ENCODE measurements at places on chromosomes 16 and 17.

- no peak for DNase-seq
Observed at GRCh38 chr16:49399594-49400364, 26.2 kb downstream of the C16orf78 start.

GRCh38 chr16:85610446-85611193, 2.5 kb upstream of the GSE1 start:
- DNase-seq: peak; percentile 79

DNA sequence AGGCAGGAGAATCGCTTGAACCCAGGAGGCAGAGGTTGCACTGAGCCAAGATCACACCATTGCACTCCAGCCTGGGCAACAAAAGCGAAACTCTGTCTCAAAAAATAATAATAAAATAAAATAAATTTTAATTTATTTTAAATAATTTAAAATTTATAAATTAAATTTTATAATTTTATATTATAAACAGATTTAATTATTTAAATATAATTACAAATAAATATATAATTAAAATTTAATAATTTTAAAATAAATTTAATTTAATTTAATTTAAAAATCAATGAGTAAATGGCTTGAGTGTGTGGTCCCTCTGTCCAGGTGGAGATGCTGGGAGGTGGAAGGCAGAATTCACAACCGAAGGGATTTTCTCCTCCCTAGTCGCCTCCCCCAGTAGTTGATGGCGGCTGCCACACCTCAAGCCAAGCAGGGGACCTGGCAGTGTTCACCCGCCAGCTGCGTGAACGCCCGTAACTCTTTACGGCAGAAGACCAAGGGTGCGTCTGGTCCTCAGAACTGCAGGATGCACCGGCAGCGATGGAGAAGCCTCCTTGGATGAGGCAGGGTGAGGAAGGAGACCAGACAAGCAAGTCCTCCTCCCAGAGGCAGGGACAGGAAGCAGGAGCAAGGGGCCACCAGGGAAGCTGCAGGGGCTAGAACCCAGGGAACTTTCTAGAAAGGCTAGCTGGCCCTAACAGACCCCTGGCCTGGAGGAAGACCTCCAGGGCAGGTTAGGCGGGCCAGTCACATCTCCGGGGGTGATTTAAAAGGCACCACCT, 22.9 kb upstream of the KRT17 start:
- no peak for DNase-seq

- DNase-seq: no peak
Observed at GRCh38 chr16:66600477-66600876, 4.0 kb upstream of the CMTM3 start.

GRCh38 chr17:5816491-5817070, 232.3 kb upstream of the NLRP1 start:
- no peak for DNase-seq

GRCh38 chr17:46853896-46854444, 2.6 kb downstream of the WNT9B start:
- DNase-seq: no peak

GRCh38 chr16:49419862-49420261, 46.3 kb downstream of the C16orf78 start:
- no peak for DNase-seq

GRCh38 chr16:50396761-50397535, 28.2 kb upstream of the BRD7 start:
- no peak for DNase-seq

DNA sequence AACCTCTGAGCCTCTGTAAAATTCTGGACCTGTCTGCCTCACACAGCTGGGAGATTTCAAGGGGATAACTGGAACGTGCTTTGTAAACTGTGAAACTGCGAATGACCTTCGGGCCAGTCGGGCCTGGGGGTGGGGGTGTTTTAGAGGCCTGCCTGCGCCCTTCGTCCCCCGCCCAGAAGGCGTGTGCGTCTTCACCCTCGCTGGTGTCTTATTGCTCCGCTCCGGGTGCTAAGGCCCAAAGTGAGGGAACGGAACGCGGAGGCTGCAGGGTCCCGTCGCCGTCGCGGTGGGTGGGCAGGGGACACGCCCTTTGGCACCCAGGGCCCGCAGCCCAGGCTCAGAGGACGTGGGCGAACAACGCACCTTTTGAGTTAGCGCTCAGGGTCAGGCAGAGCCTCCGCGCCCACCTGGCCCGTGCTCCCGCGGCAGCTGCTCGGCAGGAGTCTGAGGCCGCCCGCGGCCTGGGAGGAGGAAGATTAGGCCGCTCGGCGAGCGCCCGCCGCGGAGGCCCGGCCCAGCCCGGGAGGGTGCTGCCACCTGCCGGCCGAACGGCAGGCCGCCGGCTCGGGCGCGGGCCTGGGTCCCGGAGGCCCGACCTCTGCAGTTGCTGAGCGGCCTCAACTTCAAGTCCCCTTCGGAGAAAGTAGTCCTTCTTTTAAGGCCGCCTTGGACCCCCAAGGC, 29.7 kb downstream of the DCAKD start:
- peak; percentile 52 for DNase-seq

DNA sequence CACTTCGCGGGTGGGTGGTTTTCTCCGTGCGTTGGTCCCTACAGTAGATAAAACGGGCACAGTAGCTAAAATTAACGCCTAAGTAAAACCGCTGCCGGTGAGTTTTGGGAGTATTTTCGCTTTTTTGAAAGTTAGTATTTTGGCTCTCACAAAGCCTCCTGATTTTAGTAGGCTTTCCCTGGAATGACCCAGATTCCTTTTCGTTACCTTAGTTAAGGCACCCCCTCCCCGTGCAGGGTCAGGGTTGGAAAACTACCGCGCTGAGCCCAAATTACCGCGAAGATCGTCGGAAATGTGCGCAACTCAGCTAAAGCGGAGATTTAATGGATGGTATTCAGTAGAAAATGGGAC, 28.3 kb upstream of the ST6GALNAC1 start:
- no peak for DNase-seq

- DNase-seq: no peak
Observed at GRCh38 chr17:9202532-9202931, 181.2 kb downstream of the NTN1 start.

DNA sequence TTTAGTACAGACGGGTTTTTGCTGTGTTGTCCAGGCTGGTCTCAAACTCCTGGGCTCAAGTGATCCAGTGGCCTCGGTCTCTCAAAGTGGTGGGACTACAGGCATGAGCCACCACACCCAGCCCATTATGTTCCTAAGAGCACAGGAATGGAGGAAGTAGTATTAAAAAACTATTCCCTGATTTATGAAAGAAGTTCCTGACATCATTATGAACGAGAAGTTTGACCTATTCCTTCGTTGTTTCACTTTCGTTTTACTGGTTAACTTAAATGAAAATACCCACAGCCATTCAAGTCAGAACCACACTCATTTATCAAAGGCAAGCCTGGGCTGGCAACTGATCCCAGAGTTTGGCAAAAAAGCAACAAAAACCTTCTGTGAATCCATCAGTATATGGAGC, 13.5 kb upstream of the CBX4 start:
- DNase-seq: no peak

GRCh38 chr17:66037221-66037620, 154.7 kb downstream of the CEP112 start:
- DNase-seq: no peak

GRCh38 chr17:2202302-2202995, 101.1 kb downstream of the SMG6 start:
- DNase-seq: no peak

- DNase-seq: no peak
Observed at GRCh38 chr16:65909310-65910050, 457.0 kb upstream of the CDH5 start.

GRCh38 chr17:2068519-2069051, 13.7 kb downstream of the HIC1 start:
- no peak for DNase-seq

- DNase-seq: no peak
Observed at GRCh38 chr17:75832164-75832651, 12.0 kb downstream of the UNC13D start.

- no peak for DNase-seq
Observed at GRCh38 chr16:81480606-81481206, 36.1 kb downstream of the CMIP start.

- no peak for DNase-seq
Observed at GRCh38 chr17:64540118-64540776, 33.5 kb downstream of the CEP95 start.

GRCh38 chr17:78414178-78415162, 36.0 kb downstream of the PGS1 start:
- peak; percentile 35 for DNase-seq

DNA sequence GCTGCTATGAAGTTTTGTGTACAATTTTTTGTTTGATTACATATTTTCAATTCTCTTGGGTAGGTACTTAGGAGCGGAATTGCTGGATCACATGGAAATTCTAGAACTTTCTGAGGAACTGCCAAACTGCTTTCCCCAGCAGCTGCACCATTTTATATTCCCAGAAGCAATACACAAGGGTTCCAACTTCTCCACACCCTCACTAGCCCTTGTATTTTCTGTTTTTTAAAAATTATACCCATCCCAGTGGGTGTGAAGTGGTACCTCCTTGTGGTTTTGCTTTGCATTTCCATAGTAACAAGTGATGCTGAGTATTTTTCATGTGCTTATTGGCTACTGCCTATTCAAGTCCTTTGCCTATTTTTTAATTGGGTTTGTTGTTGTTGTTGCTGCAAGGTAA, 20.9 kb downstream of the NACA2 start:
- DNase-seq: no peak

GRCh38 chr16:55656691-55657092, 904 bp downstream of the SLC6A2 start:
- no peak for DNase-seq

DNA sequence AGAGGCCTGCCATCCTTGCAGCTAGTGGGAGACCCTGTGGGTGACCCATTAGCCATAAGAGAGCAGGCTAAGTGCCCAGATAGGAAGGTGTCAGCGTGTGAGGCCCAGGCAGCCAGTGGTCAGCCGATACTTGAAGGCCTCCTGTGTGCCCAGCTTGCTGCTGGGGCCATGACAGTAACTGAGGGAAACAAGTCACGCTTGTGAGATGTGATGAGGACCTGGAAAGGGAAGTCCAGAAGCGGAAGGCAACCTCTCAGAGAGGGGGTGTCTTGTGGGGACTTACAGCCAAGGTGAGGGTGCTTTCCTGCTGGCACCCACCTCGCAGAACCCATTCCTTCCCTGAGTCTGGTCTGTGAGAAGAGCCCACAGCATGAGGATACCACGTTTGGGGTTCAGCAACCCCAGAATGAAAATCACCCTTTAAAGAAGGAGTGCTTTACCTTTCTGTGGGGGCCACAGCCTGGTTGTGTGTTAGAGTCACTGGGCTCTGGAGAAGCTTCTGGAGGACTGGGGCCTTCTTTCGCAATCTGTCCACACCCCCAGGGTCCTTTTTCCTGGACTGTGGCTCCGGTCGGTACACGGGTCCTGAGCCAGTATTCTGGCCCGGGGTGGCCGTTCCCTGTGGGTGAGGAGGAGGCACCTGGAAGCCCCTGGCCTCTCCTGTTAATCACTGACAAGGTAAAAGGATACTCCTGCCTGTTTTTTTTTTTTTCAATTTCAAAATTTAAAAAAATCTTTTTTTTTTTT, 53.9 kb downstream of the PLCG2 start:
- no peak for DNase-seq

- DNase-seq: no peak
Observed at GRCh38 chr16:48433116-48433849, 48.1 kb upstream of the SIAH1 start.

DNA sequence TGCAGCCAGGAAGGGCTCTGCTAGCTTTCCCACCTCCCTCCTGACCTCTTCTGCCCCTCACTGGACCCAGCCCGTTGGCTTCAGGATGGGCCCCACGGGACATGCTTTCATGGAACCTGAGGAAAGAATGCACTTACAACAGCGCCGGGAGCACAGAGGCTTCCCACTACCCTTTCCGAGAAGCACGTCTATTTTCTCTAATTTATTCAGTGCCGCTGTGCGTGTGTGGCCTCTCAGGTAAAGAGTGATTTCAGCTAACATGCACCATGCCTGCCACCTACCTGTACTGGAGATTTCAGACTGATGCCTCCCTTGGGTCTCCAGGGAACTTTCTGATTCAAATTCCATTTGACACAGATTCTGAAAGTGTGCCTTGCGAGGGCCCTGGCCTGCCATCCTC, 140.1 kb downstream of the CYLD start:
- no peak for DNase-seq

DNA sequence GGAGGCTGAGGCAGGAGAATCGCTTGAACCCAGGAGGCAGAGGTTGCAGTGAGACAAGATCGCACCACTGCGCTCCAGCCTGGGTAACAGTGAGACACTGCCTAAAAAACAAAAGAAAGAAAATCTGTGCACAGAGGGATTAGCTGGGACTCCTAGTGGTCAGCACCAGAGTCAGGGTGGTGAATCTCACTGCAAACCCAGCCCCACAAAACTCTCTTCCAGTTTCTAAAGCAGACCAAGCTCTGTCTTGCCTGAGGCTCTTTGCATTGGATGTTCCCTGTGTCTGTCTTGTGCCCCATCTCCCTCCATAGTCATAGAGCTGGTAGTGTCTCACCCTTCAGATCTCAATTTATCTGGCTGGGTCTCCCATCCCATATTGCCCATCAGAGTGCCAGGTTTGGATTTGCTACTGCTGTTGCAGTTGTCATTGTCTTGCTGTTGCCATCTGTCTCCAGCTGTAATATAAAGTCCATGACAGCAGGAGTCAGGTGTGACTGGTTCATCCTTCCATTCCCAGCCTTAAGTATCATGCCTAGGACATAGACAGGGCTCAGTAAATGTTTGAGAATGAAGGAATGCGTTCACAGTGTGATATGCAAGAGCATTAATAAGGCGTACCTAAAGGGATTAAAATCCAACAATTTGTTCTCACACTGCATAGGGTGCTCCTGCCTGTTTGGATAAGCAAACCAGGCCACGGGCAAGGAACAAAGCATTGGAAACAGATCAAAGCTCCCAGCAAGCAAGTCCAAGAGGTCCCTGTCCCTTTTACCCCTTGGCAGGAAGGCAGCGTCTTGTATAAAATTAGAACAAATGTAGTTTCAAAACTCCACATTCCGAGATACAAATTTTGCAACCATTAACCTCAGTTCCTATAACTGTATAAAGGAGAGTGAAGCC, 614.6 kb upstream of the CDH5 start:
- no peak for DNase-seq

- no peak for DNase-seq
Observed at GRCh38 chr16:74625500-74626350, 18.8 kb upstream of the GLG1 start.

- DNase-seq: no peak
Observed at GRCh38 chr16:84032458-84033178, 10.0 kb downstream of the SLC38A8 start.

- DNase-seq: no peak
Observed at GRCh38 chr16:4796982-4797804, 2.0 kb downstream of the SMIM22 start.

- no peak for DNase-seq
Observed at GRCh38 chr16:11692171-11692570, 23.9 kb downstream of the SNN start.

GRCh38 chr16:89096768-89097391, 3.2 kb downstream of the ACSF3 start:
- peak; percentile 43 for DNase-seq

DNA sequence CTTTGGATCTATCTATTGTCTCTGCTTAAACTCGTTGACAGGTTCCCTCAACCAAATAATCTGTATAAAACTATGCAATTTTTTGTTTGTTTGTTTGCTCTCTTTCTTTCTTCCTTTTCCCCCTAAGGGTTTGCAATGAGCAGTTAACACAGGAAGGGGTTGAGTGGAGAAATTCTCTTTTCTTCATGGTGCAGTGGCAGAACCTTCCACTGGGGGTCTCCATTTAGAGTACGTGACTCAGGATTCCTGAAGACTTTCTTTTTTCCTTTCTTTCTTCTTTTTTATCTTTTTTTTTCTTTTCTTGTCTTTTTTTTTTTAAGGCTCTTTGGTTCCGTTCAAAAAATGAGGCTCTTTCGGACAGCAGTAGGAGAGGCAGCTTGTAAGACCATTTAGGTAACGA, 19.5 kb upstream of the RBFOX1 start:
- no peak for DNase-seq
